ENCODE measurements at places on chromosomes 1 and 21.

DNA sequence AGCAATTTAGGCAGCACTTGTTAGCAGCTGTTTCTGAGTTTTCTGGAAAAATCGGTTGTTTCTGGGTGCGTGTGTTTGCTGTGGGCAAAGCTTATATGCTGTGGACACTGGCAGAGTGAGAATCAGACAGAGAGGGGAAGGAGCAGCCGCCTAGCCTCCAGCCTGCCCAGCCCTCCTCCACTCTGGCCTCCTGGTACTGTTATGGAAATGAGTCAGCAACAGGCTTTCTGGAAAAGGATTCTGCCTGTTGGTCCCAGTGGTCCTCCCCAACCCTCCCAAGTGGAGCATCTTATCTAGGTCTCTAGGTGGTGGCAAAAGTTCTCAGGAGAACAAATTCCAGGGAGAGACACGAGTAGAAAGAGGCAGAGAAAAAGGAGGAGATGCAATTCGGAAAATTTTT lies 42.2 kb upstream of the GOLT1A start:
- ATAC-seq = no peak

GRCh38 chr1:14113841-14114567 lies 414.0 kb downstream of the PRDM2 start:
- ATAC-seq = no peak

- no peak for ATAC-seq
These were observed 51.6 kb downstream of the BACH1 start for GRCh38 chr21:29350246-29350779.

DNA sequence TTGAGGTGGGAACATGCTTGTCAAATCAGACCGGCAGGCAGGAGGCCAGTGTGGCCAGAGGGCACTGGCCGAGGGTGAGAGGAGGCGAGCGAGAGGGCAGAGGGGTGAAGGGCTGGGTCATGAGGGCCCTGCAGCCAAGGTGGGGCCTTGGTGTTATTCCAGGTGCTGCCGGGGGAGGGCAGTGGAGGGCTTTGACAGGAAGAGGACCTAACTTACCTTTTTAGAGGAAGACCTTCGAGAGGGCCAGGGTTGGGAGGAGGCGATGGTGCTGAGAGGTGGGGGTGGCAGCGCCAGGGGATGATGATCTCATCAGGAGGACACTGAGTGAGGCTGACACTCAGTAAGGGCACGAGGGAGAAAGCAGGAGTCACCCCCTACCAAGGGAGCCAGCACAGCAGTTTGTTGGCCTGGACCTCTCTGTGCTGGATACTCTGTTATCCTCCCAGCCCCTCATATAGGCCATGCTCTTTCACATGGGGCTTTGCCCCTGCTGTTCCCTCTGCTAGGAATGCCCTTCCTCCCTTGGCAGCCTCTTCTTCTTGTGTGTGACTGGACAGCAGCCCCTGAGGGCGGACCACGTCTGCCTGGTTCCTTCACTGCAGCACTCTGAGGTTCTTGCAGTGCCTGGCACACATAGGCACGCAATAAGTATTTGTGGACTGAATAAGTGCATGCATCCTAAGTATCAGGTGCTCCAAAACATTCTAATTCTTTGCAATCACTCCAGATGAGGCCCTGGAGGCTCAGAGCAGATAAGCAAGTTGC lies 7.5 kb upstream of the TTC22 start:
- ATAC-seq = no peak

GRCh38 chr1:214044438-214045214 lies 56.9 kb downstream of the PROX1 start:
- no peak for ATAC-seq

DNA sequence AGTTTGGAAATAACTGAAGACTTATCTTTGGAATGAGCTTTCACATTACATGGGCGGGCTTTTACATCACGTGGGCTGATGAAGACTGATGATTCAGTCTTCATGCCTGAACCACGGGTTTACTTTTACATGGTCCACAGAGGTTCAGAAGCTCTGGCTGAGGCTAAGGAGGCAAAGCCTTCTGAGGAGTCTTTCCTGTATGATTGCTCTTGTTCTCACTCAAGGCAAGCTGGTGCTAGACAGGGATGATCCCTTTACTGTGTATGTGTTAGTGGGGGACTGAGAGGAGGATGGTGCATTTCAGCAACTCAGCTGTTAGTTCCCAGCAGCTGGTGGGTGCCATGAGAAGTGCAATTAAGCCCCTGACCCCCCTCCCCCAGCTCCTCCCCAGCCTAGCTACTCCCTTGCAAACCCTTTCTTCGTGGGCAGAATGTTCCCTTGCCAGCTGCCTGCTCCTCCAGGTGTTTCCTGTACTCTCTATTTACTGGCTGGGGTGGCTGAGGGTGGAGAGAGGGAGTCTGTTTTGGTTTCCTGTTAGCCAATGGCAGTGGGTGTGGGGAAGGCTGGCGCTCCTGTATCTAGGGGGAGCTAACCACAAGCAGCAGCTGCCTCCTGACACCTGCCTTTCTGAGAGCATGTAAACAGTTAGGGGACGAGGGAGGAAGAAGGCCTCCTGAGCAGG lies 15.4 kb downstream of the BTG2 start:
- ATAC-seq = no peak

DNA sequence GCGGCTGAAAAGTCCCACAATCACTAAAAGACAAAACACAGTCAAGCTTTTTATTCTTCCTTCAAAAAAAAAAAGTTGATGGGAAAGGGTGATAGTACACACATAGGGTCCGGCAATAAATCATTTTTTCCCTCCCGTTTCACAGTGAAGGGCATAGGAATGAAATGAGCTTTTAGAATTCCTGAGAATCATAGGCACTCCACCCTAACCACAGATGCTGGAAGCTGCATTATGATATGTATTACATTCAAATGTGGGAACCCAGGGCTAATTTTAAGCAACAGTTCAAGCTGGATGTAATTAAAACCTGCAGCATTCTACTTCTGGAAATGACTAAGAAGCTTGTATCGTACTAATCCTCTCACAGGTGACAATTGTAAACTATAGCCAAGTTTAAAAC lies 75.7 kb upstream of the KCNJ15 start:
- ATAC-seq = peak; percentile 75

- no peak for ATAC-seq
These were observed 4.3 kb downstream of the PAQR7 start for GRCh38 chr1:25871086-25871703.

DNA sequence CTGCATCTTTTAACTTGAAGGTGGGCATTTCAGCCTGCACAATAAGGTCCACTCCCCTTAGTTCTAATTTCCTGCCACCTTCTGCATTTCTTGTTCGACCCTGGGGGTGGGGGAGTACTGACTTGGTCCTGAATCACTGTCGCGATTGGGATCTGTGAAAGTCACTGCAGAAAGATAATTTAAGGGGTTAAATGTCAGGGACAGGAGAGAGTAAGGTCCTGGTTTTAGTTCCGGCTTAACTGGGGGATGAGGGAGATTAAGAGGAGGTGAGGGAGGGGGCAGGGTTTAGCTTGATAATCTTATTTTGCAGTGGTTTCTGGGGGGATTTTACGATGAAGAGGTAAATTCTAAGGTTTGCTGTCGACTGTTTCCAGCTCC lies 128.1 kb downstream of the MRPS6 start:
- peak; percentile 5 for ATAC-seq

DNA sequence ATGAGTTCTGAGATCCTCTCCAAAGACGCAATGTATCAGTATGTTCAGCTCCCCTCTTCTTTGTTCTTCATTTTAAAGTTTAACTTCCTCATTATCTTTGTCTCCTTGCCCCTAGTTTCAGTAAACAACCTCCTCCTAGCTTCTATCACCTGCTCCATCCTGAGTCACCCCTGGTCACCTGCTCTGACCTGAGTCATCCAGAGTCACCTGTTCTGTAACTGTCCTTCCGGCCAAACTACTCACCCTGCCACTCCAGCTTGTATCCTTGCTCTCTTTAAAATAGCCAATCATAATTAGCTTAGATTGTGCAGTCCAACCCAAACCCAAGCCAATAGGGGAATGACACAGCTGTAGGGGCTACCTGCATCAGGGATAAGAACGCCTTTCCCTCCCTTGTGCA lies 332.0 kb downstream of the OLFM3 start:
- ATAC-seq = no peak

GRCh38 chr1:24505816-24506215 lies 3.2 kb downstream of the RCAN3 start:
- no peak for ATAC-seq

DNA sequence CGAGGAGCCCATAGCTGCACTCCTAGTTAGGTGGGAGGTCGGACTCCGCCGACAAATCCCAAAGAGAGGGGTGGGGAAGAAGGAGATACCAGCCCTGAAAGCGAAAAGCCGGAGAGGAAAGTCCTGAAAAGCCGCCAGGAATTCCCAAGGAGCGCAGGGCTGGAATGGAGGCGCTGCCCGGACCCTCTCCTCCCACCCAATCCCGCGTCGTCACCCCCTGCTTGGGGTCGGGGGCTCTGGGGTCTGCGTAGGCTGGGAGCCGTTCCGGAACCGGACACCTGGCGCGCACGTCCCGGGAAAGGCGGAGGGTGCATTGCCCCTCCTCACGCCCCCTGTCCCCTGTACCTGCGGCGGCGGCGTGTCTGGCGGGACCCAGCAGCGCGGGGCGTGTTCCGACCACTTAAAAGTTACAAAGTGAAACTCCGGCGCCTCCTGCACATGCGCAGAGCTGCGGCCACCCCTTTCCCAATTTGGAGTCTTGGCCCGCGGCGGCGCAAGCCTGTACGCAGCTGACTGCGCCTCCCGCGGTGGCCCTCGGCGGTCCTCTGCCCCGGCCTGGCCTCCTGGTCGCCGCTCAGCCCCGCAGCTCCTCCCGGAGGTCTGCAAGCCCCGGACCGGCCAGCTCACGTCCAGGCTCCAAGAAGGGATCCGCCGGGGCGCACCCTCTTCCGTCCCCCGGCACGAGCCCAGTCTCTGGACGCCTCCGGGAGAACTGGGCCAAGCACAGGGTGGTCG lies at the start of gene TMEM63A:
TSS of gene TMEM63A (minus strand) at position 422 of the 735 bp plus-strand sequence. CDS start 4,800 bp downstream, outside the sequence.
- peak; percentile 91 for ATAC-seq

DNA sequence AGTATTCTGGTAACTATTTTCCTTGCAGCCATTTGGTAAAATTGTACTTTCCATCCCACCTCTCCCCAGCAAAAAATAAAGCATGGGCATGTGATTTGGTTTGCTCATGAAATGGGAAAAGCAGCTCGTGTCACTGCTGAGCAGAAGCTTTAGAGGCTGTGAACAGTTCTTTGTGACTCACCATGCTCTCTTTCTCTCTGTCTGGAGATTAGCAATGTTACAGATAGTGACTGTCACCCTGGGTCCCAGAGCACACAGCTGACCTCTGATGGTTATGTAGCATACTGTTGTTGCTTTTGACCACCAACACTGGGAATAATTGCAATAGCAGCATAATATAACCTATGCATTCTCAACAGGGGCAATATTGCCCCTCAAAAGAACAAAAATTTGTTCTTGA lies 70.6 kb downstream of the RGS2 start:
- ATAC-seq = no peak

GRCh38 chr1:76481672-76482071 lies 385.6 kb upstream of the ST6GALNAC5 start:
- peak; percentile 30 for ATAC-seq

DNA sequence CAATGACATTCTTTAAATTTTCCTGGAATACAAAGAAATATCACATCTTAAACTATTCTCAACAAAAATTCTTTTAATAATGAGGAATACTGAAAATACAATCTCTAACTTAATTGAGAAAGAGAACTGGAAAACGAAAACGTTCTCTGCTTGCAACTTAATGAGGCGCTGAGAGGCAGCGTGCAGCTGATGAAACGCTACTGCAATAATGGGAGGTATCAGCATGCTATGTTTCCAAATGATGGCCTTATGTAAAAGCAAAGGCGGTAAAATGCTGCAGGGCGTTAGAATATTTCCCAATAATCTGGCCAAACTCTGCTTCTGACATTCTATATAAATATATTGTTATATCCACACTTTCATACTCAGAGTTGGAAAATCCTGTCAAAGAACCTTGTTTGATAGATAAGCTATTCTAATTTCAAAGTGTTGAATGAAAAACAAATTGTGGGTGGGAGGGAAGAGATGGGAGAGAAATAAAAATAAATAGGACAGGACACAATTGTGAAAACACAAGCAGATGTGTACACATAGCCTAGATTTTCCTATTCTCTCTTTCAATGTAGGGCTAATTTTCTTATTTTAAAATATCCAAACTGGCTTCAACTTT lies 70.9 kb downstream of the APP start:
- no peak for ATAC-seq

GRCh38 chr1:76080552-76081079 lies 6.1 kb downstream of the ST6GALNAC3 start:
- ATAC-seq = peak; percentile 66

GRCh38 chr1:18965206-18966173 lies 9.0 kb upstream of the IFFO2 start:
- peak; percentile 76 for ATAC-seq

DNA sequence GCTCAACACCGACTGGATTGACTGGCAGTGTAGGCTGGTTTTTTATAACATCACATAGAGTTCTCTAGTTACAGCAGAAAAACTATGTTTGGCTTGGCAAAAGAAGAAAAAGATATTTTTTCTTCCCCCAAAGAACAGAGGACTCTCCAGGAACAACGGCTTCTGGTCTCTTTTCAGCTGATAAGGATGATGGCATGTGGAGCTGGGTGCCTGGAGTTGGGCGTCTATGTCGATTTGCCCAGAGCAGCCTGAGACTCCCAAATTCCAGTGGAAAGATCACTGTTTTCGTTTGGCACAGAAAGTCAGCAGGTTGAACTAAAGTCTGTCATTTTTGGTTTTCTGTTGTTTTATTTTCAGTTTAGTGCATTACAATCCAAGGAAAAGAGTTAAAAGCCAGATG lies 91.1 kb downstream of the SMYD2 start:
- no peak for ATAC-seq

DNA sequence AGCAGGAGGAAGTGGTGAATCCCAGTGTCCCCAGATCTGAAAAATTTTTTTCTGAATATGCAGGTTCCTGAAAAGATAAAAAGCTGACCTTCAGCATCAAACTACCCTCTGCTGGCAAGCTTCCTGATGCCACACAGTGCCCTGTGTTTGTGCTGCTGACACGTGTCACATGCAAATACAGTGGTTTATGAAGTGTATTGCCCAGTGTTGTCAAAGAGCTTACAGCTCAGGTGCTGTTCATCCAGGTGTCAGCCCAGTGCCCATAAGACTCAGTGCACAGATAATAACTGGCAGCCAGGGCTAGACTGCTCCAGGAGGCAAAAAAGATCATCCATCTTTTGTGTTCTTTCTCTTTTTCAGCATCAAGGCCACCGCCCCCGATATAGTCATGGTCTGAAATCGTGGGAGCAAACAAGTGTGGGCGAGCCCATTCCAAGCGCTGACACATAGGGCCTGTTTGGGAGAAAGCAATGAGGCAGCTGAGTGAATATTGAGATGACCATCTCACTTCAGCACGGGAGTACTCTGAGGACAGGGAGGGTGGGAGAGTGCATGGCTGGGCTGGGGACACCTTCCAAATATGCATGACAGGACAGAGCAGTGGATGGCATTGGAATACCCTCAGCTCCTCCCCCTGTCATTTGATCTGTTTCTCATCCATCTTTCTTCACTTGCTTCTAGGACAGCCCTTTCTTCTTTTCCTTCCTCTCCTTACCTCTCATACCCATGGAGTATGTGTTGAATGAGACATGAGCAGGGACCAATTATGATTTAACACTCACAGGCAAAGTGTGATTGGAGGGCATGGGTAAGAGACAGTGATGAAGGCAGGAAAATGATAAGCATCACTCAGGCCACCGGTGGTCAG lies 6.4 kb upstream of the KCNK1 start:
- no peak for ATAC-seq
